ENCODE measurements at places on chromosomes 13 and 19.

- no peak for DNase-seq
Observed at GRCh38 chr19:56111601-56112312, 9.3 kb downstream of the ZNF787 start.

- no peak for DNase-seq
Observed at GRCh38 chr13:30234619-30235162, 72.7 kb downstream of the KATNAL1 start.

GRCh38 chr13:93859716-93860115, 619.8 kb downstream of the DCT start:
- no peak for DNase-seq

GRCh38 chr19:19615086-19615485, 3.4 kb downstream of the PBX4 start:
- peak; percentile 37 for DNase-seq

DNA sequence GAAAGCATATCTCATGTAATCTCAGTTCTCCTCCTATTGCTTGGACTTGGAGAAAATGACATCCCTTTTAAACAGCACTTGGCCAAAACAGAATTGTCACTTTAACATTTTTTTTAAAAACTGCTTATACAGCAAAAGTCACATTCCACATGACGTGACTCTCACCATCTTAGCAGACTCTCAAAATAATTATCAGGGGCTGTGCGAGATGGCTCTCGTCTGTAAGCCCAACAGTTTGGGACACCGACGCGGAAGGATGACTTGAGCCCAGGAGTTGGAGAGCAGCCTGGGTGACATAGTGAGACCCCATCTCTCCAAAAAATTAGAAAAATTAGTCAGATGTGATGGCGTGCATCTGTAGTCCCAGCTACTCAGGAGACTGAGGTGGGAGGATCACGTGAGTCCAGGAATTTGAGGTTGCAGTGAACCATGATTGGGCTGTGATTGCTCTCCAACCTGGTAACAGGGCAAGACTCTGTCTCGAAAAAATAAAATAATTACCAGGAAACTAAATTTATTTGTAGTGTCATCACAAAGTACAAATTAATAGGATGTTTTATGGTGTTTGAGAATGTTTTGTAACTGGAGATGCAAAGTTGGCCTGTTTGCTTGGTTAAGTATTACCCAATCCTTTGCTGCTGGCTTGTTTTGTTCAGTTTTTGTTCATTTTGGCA, 8.8 kb downstream of the SAFB start:
- DNase-seq, result no peak

- no peak for DNase-seq
Observed at GRCh38 chr19:11142528-11143171, 12.9 kb downstream of the SPC24 start.

DNA sequence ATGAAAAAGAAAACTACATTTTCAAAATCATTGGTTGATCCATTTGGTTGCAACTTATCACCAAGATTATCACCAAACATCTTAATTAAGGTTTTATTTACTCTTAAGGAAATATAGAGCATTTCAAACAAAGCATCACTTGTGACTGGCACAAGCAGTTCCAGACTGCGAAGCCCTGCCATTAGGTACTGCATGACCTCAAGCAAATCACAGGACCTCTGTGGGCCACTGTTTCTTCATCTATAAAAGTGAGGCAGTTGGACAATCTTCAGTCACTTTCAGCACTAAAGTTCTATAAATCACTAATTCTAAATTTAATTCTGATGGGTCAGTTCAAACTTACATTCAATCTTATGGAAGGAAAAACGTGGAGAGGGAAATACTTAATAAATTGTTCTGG, 2.0 kb downstream of the ELF1 start:
- DNase-seq, result peak; percentile 65

GRCh38 chr13:20336761-20337160, 104.6 kb upstream of the GJB6 start:
- DNase-seq, result no peak

GRCh38 chr19:18796239-18796638, 5.1 kb upstream of the COMP start:
- DNase-seq, result no peak

- no peak for DNase-seq
Observed at GRCh38 chr13:33261387-33262061, 24.0 kb downstream of the STARD13 start.

DNA sequence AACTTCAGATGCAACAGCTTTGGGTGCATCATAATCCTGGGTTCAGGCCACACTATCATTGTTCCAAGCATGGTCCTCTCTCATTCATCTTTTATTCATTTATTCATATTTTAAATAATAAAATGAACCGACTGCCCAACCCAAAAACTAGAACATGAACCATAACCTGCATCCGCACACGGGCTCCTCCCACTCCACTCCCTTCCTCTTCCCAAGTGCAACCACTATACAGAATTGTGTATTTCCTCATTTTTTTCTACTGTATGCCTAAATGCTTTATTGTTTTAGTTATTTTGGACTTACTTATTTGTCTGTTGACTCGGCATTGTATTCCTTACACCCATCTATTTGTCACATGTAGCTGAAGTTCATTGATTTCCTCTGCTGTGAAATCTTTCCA, 30.7 kb upstream of the POMP start:
- peak; percentile 24 for DNase-seq

- no peak for DNase-seq
Observed at GRCh38 chr13:43579321-43579720, 207.5 kb downstream of the ENOX1 start.

GRCh38 chr19:48053856-48054255, 10.0 kb upstream of the CABP5 start:
- peak; percentile 40 for DNase-seq

GRCh38 chr19:56718231-56718630, 46.7 kb upstream of the ZNF835 start:
- peak; percentile 6 for DNase-seq

DNA sequence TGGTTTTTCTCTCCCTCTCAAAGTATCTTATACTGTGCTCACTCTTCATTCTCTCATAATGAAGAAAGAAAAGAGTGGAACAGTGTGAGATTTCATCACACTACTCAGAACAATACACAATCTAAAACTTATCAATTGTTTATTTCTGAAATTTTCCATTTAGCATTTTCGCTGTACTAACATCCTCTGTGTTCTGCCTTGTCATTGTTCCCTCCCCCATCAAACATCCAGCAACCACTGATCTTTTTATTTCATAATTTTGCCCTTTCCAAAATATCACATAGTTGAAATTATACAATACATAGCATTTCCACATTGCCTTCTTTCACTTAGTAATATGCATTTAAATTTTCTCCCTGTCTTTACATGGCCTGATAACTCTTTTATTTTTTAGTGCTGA, 658.7 kb downstream of the SLITRK1 start:
- DNase-seq, result no peak

GRCh38 chr19:16003391-16003790, 54.6 kb downstream of the OR10H4 start:
- DNase-seq, result no peak

- peak; percentile 3 for DNase-seq
Observed at GRCh38 chr19:36916991-36917390, 859 bp downstream of the ZNF568 start.

DNA sequence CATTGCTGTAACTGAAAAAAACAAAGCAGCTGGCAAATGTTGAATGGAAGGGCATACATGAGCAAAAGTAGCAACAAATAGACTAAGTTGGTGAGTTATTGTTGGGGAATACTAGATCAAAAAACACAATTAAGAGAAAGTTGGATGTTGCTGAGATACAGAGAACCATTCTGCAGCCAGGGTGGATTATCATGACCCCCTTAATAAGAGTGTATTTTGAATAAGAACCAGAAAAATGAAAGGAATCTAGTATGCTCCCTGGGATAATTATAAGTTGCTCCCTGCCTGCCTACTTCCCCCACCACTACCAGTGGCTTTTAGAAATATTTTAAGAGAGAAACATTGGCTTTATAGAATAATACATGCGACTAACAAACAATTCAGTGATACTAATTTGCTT, 14.5 kb upstream of the TRPC4 start:
- no peak for DNase-seq

DNA sequence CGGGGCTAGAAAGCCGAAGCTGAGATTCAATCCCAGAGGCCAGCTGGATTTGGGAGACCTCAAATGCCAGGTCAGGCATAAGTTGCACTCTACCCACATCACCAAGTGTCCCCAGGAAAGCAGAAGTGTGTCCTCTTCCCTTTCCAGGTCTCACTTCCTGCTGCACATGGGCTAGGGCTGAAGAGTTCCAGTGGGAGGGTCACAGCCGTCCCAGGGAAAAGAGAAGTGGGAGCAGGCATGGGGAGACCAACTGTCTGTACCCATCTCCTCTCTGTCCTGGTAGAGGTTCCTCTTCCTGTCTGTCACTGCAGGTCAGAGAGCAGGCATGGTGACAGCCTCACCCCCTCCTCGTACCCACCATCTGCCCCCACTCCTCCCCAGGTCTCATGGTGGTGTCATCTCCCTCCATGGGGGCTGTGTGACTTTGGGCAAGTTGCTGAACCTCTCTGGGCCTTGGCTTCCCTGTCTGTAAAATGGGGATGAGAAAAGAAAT, 14.8 kb downstream of the AXL start:
- DNase-seq, result peak; percentile 52

DNA sequence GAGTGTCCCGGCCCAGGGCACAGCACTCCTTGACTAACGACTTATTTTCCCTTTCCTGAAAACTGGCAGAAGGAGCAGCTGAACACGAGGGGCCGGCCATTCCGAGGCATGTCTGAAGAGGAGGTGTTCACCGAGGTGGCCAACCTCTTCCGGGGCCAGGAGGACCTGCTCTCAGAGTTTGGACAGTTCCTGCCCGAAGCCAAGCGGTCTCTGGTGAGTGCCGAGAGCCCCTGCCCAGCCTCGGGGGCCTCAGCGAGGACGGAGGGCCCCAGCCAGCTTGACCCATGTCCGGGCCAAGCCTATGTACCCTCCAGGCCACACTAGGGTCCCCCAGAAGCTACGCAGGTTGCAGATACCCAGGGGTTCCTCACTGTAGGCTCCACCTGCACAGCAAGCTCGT, 17.7 kb downstream of the SIN3B start:
- DNase-seq, result no peak

DNA sequence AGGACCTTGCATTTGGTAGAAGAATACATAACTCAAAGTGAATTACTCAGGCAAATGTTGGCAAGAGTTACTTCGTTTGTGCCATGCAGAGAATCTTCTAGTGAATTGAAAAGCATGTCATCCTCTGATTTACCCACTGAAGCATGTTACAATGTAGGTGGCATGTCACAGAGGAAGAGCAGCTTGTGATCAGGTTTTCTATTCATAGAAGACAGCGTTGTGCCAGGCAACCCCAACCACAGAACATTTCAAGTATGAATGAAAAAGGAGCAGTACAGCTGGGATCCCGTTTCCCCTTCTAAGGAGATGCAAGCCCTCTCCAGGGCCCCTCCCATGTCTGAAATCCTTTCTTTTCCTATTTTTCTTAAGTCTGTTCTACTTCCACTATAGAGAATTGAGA, 6.0 kb upstream of the KATNAL1 start:
- DNase-seq, result no peak

GRCh38 chr13:71513411-71514033, 353.5 kb downstream of the DACH1 start:
- DNase-seq, result no peak

- peak; percentile 84 for DNase-seq
Observed at GRCh38 chr19:10000171-10000826, 10.0 kb downstream of the COL5A3 start.

DNA sequence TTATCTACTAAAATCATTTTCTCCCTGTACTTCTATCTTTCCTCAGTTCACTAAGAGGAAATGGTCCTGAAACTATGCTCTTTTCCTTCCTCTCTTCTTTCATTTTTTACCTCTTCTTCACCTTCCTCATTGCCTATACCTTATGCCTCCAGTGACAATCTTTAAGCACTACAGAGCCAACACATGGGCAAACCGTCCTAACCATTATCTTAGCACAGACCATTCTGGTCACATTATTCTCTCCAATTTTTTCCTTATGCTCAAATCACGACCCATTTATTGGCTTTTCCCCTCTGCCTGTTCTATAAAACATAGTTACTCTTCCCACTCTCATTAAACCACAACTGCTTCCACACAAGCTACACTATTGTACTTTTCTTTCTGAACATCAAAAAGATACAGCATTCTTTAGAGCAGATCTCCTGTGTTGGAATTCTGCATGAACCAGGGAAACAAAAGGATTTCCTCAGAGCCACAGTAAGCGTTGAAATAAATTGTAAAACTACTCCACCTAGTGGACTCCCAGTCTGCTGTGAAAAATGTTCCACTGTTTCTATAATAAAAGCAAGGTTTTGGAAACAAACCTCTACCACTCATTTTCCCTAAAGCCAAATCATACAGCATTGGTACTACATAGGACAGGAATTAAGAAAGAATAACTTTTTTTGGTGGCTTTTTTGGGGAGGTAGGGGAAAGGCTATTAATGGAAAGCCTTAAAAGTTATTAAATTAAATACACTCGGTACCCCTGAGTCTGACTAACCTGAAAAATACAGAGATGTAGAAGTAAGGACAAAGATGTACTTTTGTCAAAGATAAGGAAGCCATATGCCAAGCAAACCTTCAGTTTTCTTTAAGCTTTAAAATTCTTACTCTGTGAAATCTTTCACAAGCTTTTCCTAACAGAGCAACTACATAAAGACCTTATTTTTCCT, 19.5 kb downstream of the NUFIP1 start:
- peak; percentile 44 for DNase-seq

GRCh38 chr19:46218160-46218559, 11.4 kb upstream of the IGFL1 start:
- peak; percentile 78 for DNase-seq

DNA sequence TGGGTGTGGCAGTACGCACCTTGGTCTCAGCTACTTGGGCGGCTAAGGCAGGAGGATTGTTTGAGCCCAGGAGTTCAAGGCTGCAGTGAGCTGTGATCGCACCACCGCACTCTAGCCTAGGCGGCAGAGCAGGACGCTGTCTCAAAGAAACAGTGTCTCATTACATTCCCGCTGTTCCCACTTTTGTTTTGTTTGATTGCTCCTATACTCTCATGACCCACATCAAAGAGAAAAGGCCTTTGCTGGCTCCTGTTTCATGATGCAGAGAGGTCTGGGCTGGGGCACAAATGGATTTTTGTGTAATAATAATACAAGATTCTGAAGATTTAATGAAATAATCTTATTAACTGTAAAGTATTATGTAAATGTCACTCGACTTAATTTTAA, 85.7 kb downstream of the LACC1 start:
- no peak for DNase-seq

- DNase-seq, result no peak
Observed at GRCh38 chr19:1955171-1956121, 14.5 kb downstream of the CSNK1G2 start.

- peak; percentile 94 for DNase-seq
Observed at GRCh38 chr19:8240274-8241229, 31.4 kb downstream of the CERS4 start.

DNA sequence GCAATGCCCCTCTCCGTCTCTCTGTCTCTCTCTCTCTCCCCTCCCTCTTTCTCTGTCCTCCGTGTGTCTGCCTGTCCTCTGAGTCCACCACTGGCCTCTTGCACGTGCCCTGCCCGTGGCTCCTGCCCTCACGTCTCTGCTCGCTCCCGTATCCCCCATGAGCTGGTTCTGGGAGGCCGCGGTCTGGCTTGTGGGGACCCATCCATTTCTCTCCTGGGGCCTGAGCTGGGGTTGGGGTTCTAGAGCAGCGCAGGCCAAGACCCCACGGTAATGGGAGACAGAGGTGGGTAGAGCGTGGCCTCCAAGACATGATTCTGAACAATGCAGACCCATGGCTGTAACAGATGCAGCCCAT, 19.0 kb downstream of the C2CD4C start:
- DNase-seq, result no peak
